ENCODE measurements at places on chromosomes 13 and 19.
A peak's percentile ranks its signal among the peaks of the same experiment; 100 is the strongest.

DNA sequence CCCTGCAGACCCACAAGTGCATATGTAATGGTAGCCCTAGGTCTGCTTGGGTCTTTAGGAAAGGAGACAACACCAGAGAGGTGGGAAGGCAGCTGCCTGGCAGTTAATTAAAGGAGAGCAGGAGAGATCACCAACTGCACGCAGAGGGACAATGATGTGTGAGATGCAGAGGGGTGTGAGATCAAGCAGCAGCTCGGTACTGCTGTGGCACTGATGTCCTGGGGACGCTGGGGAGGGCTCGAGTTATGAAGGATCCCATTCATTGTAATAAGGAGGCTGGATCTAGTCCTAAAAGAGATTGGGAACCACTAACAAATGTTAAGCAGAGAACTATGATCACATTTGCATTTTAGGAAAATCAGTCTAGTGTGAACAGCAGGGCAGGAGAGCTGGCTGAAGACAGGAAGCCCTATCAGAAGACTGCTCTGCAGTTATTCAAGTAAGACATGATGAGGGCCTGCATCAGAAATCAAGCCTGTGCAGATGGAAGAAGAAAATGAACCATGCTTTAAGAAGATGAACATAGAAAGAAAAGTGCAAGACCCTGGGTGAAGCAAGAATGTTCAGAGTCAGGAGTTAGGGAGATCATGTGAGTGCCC lies 80.4 kb downstream of the DLEU7 start:
- DNase-seq: no peak

GRCh38 chr19:13795595-13796300 lies 505 bp downstream of the ZSWIM4 start:
- DNase-seq: no peak

DNA sequence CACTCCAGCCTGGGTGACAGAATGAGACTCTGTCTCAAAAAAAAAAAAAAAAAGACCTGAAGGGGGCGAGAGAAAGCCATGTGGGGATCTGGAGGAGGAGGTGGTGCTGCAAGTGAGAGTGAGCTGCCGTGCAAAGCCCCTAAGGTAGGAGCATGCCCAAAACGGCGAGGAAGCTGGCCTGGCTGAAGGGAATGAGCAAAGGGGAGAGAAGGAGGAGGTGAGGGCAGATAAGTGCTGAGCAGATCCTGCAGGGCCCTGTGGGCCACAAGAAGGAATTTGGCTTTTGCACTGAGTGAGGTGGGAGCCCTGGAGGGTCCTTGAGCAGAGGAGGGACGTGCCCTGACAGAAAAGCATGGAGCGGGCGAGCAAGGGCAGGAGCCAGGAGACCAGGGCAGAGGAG lies 19.4 kb upstream of the ADGRE5 start:
- DNase-seq: no peak

DNA sequence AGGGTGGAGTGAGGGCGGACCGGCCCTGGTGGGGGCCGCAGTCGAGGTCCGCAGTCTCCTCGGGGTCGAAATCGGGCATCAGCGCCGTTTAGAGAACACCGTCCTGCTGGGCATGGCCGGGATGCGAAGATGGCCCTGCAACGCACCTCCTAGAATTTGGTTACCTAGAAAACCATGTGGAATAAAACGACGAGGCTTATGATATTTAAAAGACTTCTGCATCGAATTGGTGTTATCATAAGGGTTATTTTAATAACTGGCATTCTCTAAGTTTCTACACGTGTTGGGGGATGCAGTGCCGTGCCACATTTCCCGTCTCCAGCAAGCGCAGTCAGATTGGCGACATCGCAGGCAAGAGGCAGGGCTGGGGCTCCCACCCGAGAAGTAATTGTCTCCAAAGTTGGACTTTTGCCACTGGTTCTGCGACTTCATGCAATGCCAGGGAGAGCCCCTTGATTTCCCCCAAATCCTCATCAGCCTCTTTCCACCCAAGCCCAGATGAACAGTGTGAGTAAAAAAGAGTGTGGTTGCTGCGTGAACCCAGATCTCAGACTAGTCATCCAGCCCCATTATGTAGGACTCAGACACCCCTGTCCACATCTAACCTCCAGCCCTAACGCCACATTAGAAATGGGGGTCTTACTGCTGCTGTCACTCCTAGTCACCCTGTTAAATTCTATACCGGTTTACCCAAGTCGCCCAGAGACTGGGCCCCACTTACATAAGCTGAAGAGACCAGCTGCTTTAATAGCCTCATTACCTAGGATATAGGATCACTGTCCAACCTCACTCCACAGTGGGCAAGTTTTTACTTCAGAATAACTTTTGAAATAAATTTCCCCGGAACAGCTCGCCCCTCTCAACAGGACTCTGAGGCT lies 571 bp upstream of the DHRS12 start:
- DNase-seq: no peak

GRCh38 chr19:35141837-35142605 lies 1.0 kb upstream of the FXYD7 start:
- DNase-seq: peak; percentile 51

DNA sequence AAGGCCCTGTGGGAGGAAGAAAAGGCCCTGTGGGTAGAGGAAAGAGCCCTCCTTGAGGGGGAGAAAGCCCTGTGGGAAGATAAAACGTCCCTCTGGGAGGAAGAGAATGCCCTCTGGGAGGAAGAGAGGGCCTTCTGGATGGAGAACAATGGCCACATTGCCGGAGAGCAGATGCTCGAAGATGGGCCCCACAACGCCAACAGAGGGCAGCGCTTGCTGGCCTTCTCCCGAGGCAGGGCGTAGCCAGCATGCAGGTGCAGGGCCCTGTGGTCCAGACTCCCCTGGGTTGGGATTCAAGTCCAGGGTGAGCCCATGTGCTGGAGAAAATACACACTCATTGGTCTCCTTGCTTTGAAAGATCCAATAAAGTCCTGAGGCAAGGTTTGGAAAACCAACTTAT lies 4.1 kb downstream of the CCDC70 start:
- DNase-seq: no peak

GRCh38 chr13:45851171-45851921 lies at the start of gene SIAH3:
Gene SIAH3 (minus strand): TSS chr13:45851753. CDS start chr13:45851629, 124 bp downstream.
- no peak for DNase-seq

DNA sequence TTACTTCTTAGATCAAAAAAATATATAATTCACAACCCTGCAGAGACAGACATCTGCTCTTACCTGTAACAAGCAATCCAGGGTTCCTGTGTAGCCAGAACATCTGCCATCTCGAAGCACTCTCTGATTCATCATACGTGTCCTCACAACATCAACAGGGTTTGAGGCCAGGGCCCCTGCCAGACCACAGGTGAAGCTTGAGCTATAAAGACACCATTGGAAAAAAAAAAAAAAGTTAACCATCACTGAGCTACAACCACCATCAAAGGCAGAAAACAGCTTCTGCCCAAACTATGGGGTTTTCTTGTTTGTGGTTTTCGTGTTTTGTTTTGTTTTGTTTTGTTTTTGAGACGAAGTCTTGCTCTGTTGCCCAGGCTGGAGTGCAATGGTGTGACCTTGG lies 19.3 kb downstream of the SLC25A30 start:
- DNase-seq: no peak

DNA sequence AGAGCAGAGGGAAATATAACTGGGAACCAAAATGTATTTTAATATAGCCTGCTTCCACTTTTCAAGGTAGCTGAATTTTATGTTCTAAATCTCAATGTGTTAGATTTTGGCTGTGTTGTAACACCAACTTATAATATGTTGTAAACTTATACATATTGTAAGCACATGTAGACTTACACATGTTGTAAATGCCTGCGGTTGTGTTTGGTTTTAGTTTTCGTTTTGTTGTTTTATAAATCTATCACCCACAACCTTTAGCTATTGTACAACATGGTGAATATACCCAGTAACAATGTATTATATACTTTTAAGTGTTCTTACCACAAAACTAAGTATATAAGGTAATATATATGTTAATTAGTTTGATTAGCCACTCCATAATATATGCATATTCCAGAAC lies 15.6 kb downstream of the KCTD4 start:
- DNase-seq: no peak
